ENCODE measurements at places on chromosomes 2 and 18. TPM values are rescaled to one million over a fixed set of nuclear protein-coding genes. Genes with fewer than 3 reads are reported as not detected.

The ERFE gene
- 0.60 TPM for total RNA-seq

GRCh38 chr2:15334644-15335326 is 226.3 kb downstream of the NBAS start:
- DNase-seq, result no peak

- no peak for DNase-seq
These were observed 232.8 kb downstream of the CCDC85A start for GRCh38 chr2:56416500-56417176.

DNA sequence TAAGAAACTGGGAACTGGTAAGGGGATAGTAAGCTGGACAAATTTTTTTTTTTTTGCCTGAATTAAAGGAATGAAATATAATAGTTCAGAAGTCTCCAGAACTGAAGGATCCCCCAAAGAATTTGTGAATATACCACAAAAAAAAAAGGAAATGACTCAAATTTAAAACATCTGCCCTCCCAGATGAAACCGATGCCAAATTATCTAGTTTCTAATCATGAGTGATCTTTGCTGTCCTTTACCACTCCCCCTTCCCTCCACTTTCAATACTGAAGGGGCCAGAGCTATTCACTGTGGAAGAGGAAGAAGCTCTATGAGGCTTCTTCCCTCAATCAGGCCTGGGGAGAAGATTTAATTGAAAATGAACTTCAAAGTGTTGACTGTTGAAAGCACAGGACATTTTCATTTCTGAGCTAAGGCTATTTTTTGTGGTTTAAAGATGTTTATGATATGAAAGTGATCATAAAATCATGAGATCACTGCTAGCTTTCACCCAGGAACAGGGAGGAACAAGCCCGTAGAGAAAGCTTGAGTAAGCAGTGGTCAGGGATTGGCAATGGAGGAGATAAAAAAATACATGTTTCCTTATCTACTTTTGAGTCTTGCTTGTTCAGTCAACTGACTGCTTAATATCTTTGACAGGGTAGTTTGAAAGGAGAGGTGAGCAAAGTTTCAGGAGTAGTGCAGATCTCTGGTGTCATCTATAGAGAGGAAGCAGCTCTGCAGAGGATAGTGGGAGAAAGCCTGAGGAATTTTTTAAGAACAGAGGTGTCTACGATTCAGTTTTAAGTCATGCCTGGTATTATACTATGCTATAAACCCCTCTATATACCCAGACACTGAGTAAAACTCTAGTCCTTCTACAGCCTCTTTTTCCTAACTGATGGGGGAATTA is 409.5 kb upstream of the FIGN start:
- DNase-seq, result no peak

- DNase-seq, result no peak
These were observed 45.6 kb downstream of the REL start for GRCh38 chr2:60926741-60927552.

DNA sequence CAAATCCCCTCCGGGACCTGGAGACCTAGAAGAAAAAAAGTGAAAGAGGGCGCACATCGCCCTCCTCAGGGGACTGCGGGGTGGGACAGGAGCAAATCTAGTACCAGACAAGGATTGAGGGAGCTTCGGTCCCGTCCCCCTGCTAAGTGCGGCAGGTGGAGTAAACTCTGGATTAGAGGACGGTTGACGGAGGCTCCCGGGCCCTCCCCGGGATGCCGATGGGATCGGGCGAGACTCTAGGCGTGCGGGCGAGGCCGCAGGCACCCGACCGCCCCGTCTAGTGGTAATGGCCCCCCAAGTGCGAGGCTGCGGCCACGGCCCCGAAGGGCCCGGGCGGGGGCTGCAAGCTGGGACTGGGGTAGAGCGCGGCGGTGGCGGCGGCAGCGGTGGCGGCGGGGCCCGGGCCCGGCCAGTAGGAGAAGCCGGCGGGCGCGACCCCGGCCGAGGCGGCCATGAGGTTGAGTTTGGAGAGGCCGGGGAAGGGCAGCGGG is 3.5 kb downstream of the FEV start:
- DNase-seq, result no peak

DNA sequence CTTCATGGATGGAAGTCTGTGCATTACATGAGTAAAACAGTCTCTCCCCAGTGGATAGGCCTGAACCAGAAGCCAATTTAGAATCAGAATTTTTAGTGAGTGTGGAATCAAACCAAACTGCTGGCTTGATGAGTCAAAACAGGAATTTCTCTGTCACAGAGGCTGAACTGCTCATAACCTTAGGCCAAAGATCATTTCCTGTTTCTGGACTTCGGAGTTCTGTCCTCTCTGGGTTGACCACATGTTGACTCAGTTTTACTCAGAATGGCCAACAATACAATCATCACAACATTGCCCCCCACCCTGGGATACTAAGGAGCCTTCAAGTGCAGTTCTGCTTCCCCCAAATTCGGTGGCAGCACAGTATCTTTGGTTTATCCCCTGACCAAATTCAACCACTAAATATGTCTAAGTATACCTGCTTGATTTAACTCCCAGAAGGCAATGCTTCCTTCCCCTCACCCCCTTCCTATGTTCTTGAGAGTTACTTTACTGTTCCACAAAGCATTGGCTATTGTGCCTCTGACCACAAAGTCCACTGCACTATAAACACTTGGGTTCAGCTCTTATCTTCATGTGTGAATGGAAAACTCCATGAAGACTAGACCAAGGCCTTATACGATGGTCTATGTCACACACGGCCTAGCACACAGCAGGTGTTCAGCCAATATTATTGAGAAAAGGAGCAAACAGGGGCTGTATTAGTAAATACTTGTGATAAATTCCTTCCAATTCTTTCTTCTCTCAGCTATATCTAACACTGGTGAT is 67.8 kb downstream of the NXPH2 start:
- no peak for DNase-seq

- DNase-seq, result peak; percentile 30
These were observed 44.9 kb downstream of the PTPN2 start for GRCh38 chr18:12839057-12839525.
